ENCODE measurements at places on chromosomes 16 and 17. TPM values are rescaled to one million over a fixed set of nuclear protein-coding genes. Genes with fewer than 3 reads are reported as not detected.

DNA sequence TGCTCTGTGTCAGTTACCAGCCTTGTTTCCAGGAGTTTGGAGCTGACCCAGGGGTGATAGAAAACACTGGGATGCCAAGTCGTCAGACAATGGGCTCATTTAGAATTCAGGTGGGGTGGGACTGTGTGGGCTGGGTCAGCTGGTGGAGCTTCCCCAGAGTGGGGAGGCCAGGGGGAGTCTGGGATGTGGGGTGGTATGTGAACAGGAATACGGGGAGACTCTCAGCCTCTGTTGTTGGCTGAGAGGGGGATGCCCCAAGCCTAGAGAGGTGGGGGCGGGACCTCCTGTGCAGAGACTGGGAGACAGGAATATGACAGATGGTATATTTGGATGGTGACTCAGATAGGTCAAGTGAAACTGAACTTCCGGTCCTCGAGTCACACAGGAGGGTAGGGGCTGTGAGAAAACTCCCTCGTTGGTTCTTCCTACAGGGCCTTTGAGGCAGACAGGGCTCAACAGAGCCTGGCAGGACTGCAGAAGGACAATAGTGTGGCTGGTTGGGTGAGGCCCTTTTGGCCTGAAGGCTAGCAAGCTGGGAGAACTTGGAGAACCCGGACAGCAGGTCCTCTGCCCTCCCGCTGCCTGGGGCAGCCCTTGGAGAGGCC, 23.7 kb downstream of the CDH1 start:
- peak; percentile 13 for DNase-seq

The RNF135 gene
- total RNA-seq, result 5.3 TPM

DNA sequence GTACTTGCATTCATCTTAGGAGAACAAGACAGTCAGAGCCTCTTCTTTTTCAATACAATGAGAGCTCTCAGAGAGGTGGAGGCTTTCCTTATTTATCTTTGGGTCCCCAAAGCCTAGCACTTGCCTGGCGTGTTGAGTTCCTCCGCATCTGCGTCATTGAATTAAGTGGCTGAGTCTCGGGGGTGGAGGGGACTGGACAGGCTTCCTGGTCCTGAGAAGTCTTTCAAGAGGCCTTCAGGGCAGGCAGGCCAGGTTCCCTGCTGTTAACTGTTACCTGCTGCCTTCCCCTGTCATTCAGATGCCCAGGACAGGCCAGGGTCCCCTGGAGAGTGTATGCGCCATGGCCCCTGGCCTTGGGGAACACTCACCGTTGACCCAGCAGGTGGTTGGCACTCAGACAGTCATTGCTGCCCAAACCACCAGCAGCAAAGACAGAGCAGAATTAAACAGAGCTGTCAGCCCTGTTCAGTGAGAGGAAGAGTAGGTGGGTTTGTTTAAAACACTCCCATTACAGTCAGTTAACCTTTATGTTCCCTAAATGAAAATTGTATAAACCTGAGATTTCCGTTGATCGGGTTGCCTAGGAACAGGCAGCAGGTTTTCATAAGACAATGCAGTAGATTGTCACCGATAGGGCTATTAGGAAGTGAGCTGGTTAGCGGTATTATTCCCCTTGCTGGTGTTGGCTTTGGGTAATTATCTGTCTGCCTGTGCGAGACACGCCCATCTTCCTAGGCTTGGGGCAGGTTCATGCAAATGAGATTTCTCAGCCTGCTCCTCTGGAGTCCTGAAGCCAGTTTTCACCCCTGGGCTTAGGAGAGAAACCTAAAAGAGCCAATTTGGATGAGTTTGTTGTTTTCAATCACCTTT, 132.7 kb downstream of the CCDC182 start:
- no peak for DNase-seq

DNA sequence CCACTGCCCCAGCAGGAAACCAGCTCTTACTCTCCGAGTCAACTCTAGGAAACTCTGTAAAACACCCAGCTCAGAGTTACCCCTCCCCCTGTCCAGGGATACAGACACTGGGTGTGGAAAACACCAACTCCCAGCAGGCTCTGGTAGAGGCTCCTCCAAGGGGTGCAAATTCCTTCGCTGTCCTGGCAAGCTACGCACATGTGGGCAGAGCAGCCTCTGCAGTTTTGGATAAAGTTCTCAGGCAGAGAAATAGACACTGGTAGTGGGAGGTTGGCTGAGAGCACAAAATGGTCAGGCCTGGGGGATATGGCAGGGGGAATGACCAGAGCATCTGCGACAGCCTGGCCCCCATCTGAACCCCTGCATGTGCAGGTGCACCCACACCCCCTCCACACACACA, 146.9 kb upstream of the SDK2 start:
- no peak for DNase-seq

The SCARF1 gene
- total RNA-seq, result 0.28 TPM

GRCh38 chr17:48555258-48556228, 10.6 kb upstream of the HOXB2 start:
- peak; percentile 99 for DNase-seq

DNA sequence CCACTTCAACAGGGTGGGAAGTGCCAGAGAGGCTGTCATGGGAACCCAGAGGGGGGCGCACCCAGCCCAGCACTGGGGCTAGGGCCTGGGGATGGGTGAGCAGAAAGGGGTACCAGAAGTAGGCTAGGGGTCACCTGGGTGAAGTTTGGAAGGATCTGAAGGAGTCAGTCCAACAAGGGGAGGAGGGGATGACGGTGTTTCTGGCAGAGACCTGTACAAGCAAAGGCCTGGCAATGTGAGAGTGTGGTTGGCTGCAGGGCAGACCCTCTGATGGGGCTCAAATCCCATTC, 13.4 kb upstream of the KATNB1 start:
- no peak for DNase-seq

The ZNF205 gene
- 8.2 TPM for total RNA-seq

The TEX2 gene
- total RNA-seq, result 21.9 TPM

The NOTUM gene
- not detected for total RNA-seq

GRCh38 chr17:35560703-35561102, at the start of gene SLFN14:
Gene SLFN14, minus strand, starts transcription at chr17:35560819. Its CDS starts 2,757 bp downstream, at chr17:35558062.
- no peak for DNase-seq

The TPSAB1 gene
- not detected for total RNA-seq

DNA sequence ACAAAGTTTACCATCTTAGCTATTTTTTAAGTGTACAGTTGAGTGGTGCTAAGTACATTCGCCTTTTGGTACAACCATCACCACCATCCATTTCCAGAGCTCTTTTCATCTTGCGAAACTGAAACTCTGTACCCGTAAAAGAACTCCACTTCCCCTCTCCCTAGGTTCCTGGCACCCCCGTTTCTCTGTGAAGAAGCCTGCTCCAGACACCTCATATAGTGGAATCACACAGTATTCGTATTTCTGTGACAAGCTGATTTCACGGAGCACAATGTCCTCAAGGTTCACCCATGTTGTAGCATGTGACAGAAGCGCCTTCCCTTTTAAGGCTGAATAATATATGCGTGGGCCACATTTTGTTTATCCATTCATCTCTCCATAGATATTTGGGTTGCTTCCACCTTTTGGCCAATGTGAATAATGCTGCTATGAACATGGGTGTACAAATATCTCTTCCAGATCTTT, 54.2 kb upstream of the MAP3K14 start:
- DNase-seq, result peak; percentile 50

GRCh38 chr16:81875461-81875860, 96.4 kb downstream of the PLCG2 start:
- no peak for DNase-seq

- no peak for DNase-seq
Measured at GRCh38 chr16:58847902-58848661, 114.0 kb upstream of the GOT2 start.

GRCh38 chr16:1188432-1189189, 35.7 kb downstream of the CACNA1H start:
- DNase-seq, result peak; percentile 30

- peak; percentile 83 for DNase-seq
Measured at GRCh38 chr17:1736348-1737281, 6.1 kb upstream of the SERPINF2 start.

- no peak for DNase-seq
Measured at GRCh38 chr16:78694414-78694813, 595.0 kb downstream of the WWOX start.

DNA sequence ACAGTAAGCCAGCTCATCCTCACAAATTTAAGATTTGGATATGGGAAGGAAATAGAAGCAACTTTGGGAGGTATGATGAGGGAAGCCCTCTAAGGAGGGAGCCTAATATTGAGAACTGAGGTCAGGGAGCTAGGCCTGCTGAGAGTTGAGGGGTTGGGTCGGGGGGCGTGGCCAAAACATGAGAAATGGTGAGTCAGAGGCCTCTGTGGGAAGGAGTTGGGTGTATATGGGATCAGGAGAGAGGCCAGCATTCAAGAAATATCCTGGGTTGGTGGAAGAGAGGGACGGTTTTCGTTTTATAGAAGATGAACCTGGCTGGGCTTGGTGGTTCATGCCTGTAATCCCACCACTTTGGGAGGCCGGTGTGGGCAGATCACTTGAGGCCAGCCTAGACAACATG, 48.4 kb downstream of the CLEC16A start:
- peak; percentile 93 for DNase-seq

DNA sequence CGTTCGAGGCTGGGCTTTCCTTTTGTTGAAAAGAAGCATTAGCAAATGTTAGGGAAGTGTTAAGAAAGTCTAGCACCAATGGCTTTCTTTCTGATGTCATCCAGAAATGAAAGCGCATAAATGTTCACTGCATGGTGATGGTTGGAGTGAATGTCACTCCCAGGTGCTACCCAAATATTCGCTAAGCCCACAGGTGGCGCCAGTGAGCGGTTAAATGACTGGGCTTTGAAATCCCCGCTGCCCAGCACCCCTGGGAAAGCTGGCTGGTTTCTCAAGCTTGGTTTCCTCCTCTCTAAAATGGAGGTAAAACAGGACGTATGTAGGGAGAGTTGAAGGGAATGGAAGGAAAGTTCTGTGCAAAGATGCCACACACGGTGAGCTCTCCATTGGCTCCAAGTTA, 104.4 kb downstream of the IRX5 start:
- DNase-seq, result no peak

- no peak for DNase-seq
Measured at GRCh38 chr17:60565233-60565632, 34.8 kb upstream of the PPM1D start.

The RMI2 gene
- 5.8 TPM for total RNA-seq

GRCh38 chr16:83768986-83769385, 38.8 kb upstream of the HSBP1 start:
- DNase-seq, result no peak

DNA sequence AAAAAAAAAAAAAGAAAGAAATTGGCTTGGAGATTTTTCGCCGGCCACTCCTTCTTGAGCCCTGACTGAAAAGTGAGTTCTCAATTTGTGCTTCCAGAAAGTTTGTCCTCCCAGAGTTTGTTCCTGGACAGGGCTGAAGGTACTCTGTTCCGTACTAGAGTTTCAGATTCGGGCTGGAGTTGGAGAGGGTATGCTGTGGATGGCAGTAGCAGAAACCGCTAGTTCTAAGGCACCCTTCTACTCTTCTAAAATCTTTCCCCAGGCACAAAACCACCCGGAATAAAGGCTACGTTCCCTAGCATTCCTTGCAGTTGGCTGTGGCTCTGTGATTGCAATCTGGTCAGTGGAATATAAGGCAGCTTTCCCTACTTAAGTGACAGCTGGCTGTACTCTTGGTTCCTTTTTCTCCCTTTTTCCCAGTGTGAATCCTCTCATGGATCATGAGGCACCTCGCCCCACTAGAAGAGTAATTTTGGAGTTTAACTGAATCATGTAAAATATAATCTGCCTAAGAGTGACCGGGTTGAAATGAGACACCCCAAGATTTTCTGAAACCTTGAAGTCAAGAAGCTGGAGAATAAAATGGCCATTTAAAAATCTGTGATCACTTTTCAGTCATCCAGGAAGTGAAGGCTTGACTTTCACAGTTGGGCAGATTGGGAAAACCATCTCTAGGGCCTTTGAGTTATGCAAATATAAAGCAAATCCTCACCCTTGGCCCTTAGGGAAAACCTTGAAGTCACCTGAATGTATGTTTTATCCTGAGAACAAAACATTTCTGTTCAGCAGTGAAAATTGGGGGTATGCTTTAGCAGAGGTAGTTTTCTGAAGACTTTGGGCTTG, 901 bp upstream of the HEATR6 start:
- DNase-seq, result no peak

GRCh38 chr16:80993834-80994233, 12.9 kb downstream of the CMC2 start:
- no peak for DNase-seq

The VAT1L gene
- total RNA-seq, result 18.1 TPM

The CTF1 gene
- total RNA-seq, result 0.56 TPM

The PIPOX gene
- 1.1 TPM for total RNA-seq

The GPR142 gene
- total RNA-seq, result not detected

GRCh38 chr16:64656471-64656870, 465.4 kb downstream of the CDH11 start:
- no peak for DNase-seq

DNA sequence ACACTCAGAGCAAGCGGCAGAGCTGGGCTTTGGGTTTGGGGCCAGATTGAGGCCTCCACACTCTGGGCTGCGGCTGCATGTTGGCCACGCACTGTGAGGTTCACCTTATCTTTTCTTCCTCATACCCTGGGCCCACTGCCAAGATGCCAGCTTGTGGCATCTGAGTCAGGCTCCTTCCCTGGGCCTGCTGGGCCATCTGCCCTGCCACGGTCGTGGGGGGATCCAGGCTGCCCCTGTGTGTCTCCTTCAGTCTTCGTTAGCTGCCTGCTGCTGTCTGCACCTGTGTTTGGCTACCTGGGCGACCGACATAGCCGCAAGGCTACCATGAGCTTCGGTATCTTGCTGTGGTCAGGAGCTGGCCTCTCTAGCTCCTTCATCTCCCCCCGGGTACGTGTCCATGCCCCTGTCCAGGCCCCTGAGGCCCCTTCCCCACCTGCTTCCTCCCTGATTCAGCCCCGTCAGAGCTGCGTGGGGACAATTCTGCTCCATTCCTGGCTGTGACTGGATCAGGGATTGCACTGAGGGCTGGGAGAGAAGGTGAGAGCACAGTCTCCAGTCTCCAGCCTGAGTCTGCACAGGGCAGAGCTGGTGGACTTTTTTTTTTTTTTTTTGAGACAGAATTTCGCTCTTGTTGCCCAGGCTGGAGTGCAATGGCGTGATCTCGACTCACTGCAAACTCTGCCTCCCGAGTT, 11.2 kb downstream of the SPNS3 start:
- no peak for DNase-seq

The RRN3 gene
- 58.3 TPM for total RNA-seq

DNA sequence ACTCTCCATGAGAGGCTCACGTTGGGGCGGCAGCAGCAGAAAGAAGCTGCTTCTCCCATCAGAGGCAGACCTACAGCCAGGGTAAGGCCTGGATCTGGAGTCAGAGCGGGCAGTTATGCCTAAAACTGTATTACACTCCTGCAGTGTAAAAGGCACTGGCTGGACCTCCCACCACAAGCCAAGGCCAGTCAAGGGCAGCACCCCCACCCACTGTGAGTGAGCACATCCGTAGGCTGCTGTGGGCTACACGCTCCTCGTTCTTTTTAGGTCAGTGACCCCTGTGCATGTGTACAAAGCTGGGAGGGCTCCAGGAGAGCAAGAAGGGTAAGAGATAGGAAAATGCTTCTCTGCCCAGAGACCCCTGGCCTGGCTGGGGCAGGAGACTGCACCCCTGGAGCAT, 20.7 kb downstream of the DCAKD start:
- no peak for DNase-seq
